ENCODE measurements at places on chromosomes 1 and 21.

DNA sequence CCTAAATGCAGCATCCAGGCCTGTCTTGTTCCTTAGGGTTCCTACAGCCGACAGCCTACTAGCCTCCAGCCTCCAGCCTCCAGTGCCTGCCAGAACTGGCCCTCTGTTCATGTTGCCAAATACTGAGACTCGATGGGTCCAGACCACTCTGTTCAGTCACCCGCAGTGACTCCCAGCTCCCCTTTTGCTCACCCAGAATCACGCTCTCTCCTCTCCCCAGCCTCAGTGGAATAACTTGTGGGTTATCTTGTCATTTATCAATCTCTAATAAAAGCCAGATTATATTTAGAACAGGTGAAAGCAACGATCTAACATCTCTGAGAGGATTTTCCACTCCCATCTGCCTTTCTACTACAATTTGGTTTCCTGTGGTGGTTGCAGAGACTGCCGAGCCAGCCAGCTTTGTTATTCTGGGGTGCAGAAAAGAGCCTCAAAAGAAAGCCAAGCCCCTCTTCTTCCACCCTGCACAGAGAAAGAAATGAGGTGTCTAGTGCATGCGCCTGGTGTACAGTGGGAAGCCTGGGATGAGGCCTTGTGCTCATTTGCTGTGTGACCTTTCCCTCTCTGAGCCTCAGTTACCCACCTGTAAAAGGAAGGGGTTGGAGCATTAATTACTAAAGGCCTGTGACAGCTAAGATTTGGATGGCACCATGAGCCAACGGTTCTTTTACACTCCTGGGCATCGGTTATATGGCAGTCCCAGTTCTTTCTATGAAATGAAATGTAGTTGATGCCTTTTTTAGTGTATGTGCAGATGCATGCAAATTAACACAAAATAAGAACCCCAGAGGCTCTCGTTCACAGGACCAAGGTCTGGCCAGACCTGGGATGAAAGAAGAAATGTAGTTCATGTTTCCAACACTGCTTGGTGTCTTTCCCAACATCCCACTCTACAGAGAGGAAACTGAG, 42.9 kb upstream of the ID3 start:
- DNase-seq: no peak

- no peak for DNase-seq
These were observed 46.7 kb upstream of the PLPPR4 start for GRCh38 chr1:99217599-99217998.

DNA sequence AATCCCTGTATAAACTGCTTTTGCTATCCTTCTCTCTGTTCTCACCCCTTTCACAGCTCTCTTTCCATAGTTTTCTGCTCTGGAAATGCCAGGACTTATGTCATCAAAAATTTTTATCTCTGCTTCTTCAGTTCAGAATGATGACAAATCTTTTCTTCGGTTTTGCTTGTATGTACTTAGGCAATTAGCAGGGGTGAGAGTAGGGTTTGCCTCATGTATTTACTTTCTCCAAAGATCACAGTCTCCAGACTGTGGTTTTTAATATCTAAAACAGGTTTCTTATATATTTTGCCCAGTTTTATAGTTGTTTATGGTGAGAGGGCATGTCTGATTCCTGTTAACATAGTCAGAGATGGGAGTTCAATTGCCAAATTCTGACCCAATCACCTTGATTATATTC, 235.4 kb upstream of the LYPLAL1 start:
- no peak for DNase-seq

GRCh38 chr1:53409233-53409632, 50.0 kb upstream of the DMRTB1 start:
- no peak for DNase-seq

DNA sequence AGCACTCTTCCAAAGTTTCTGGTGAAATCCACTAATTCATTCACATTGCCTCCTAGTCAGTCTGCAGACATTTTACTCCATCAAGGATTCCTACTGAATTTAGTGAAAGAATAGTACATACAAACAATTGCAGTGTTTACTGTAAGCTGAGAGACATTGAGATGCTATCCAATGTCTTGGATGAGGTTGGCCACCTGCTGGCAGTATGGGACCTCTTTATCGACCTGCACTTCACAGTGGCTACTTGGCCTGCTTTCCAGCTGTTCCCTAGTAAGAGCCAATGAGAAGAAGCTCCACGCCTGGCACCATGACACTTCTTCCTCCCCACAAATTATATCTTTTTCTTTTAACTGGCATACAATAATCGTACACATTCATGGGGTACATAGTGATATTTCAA, 51.5 kb upstream of the LRIF1 start:
- DNase-seq: no peak

GRCh38 chr1:17930635-17931034, 175.5 kb downstream of the ACTL8 start:
- no peak for DNase-seq

- DNase-seq: peak; percentile 66
These were observed 33.4 kb downstream of the PTGER3 start for GRCh38 chr1:71014178-71014579.
